ENCODE measurements at places on chromosomes 7 and 10.
A peak's percentile ranks its signal among the peaks of the same experiment; 100 is the strongest.

GRCh38 chr7:11212816-11213215 lies 239.1 kb downstream of the PHF14 start:
- no peak for DNase-seq

- peak; percentile 57 for DNase-seq
Measured at GRCh38 chr7:76155938-76156337, 45.8 kb upstream of the SRRM3 start.

GRCh38 chr7:2115760-2116447 lies 116.8 kb downstream of the MAD1L1 start:
- no peak for DNase-seq

- no peak for DNase-seq
Measured at GRCh38 chr7:16446508-16446907, 19.0 kb downstream of the SOSTDC1 start.

DNA sequence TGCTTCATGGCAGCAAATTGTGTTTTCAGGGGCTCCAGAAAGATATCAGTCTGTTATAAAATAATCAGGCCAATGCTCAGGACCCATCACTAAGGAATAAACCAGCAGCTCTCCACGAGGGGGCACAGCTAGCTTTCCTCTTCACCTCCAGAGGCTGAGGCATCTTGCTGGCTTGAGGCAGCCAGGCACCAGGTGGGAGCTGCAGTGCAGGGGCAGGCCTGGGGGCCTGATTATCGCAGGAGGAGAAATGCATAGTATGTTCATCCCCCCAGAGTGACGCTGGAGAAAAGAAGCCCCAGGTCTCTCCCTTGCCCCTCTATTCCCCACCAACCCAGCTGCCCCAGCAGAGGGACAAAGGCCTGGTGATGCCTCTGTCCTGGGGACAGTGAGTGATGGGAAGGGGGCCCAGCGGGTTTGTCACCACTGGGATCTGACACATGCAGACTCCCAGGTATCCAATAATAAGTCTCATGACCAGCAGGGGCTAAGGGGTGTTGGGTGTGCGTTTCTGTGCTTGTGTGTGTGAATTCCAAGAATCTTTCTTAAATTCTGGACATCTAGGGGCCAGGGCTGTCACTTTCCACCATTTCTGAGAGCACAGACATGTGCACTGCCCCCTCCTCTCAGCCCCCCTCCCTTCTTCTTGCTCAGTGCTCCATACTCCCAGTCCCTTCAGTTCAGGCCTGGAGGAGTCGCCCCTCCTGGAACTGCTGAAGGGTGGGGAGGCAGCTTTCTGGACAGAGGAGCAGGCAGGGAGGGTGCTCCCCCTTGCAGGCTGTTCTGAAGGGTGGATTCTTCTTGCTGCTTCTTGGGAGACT lies 128.1 kb upstream of the FAM20C start:
- peak; percentile 90 for DNase-seq

- no peak for DNase-seq
Measured at GRCh38 chr7:85564861-85565260, 378.0 kb upstream of the SEMA3D start.

- no peak for DNase-seq
Measured at GRCh38 chr7:142248-142941, 50.0 kb upstream of the FAM20C start.

DNA sequence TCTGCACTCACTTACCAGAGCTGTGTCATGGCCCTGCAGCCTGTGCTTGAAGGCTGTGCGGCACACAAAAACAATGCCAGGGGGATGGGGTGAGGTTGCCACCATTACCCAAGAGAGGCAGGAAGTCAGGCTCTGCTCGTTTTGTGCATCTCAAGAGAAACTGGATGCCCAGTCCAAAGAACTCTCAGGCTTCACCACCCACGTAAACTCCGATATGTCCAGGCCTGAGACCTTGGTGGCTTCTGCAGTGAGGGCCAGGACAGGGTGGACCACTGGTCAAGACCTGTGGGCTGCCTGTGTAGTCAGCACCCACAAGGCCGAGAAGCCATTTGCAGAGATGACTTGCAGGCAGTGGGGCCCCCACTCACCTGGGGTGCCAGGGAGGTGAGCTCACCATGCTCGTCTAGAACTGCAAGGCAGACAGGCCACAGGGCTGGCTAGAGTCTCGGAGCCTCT lies 54.7 kb upstream of the EBF3 start:
- no peak for DNase-seq

DNA sequence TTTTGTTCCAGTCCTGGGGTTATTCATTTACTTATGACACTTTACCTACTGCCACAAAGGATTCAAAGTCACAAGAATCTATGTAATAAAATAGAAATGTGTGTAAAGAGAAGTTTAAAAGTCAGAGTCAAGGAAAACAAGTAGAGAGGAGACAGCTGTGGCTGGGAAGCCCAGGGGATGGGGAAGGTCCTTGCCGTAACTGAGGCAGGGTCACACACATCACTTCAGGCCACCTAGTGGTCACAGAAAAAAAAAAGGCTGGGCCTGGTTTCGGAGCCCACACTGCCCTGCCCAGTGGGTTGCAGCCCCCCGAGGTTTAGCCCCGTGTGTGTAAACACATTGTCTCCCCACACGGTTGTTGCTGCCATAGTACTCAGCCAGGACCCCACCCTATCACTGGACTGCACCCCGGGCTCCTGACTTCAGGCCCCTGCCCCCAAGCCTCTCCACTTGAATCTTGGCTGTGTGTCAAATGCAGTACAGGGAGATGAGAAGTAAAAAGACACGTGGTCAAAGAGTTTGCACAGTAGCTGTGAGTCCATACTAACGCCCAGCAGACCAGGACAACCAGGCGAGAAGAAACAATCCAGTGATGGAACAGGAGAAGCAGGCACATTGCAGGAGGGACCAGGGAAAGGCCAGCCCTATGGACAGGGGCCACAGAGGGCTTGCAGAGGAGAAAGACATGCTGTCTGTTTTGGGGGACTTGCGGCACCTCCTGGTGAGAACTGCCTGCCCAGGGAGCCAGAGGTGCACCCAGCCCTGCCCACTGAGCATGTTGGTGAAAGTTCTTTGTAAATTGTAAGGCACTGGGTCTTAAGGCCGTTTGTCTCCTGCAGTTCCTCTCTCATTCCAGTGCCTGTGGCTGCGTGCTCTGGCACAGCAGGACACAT lies 91.4 kb upstream of the MACROH2A2 start:
- DNase-seq: no peak

GRCh38 chr10:79357180-79357579 lies 9.9 kb downstream of the PPIF start:
- no peak for DNase-seq

DNA sequence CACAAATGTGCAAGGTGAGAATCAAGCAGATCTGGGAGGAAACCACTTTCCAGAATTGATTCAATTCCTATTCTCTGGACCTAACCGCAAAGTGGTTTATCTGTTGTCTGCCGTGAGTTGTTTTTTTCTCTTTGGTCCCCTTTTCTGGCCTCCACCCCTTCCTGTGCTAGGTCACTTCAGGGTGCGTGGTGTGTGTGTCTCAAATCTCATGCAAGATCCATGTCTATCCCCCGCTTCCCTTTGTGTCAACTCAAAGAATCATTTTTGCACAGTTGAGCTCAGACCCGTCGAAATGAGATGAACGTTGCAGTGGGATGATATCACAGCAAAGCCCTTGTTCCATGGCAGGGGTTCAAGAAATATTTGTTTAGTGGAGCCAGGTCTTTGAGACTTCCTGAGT lies 184.5 kb downstream of the GATA3 start:
- DNase-seq: no peak

GRCh38 chr10:14625765-14626525 lies 148.8 kb downstream of the FAM107B start:
- DNase-seq: peak; percentile 11

- no peak for DNase-seq
Measured at GRCh38 chr7:150411606-150412005, 32.5 kb downstream of the ZNF775 start.

- peak; percentile 57 for DNase-seq
Measured at GRCh38 chr7:72504061-72504706, 92.0 kb upstream of the CALN1 start.

DNA sequence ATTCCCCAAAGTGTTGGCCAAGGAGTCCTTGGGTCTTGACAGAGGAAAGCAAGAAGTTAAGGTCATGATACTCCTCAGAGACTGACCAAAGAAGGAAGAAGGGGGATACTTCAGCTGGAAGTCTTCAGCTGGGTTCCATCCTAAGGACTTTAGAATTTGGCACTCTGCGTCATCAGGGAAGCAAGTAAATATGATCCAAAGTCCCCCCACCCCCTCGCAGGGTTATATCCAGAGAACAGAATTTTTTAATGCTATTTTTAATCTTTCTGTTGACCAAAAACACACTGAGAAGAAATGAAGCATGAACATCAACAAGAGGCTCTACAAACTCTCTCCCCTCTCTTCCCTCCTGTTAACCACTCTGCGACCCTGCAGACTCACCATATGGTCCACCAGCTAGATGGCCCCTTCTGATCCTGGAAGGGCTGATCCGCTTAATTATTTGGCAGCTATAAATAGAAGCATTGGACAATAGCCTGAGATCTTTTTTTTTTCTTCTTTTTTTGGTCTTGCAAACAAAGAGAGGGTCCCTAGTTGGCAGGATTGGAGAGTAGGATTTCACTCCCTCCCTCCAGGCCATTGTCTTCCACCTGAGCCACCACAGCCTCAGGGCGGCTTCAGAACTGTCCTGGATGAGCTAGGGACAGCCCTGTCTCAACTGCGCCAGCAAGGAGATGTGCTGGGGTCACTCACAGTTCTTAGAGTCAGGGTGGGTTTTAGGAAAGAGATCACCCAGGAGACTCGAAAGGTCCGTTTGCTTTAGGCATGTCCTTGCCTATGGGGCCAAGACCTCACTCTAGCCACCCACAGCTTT lies 196.0 kb downstream of the KCNMA1 start:
- peak; percentile 95 for DNase-seq

GRCh38 chr7:22907805-22908204 lies 85.2 kb upstream of the TOMM7 start:
- DNase-seq: no peak

- no peak for DNase-seq
Measured at GRCh38 chr7:151416112-151416940, 6.5 kb upstream of the WDR86 start.

- no peak for DNase-seq
Measured at GRCh38 chr7:10116511-10116910, 857.2 kb upstream of the PHF14 start.

- no peak for DNase-seq
Measured at GRCh38 chr10:32204606-32205005, 142.4 kb downstream of the EPC1 start.

DNA sequence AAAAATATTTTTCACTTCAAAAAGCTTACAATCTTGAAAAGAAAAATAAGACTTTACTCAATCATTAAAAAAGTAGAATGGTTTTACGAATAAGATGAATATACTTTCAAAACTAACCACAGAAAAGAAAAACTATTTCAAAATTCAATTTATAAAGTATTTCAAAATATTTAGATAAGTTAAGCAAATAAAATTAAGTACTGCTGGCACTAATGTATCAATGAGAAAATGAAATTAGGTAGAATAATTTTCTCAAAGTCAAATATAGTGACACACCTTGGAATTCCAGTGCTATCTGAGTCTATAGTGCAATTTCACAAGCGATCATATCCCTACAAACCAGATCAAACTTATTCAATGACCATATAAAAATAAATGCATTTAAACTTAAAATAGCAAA lies 109.8 kb upstream of the SEMA3A start:
- DNase-seq: no peak

DNA sequence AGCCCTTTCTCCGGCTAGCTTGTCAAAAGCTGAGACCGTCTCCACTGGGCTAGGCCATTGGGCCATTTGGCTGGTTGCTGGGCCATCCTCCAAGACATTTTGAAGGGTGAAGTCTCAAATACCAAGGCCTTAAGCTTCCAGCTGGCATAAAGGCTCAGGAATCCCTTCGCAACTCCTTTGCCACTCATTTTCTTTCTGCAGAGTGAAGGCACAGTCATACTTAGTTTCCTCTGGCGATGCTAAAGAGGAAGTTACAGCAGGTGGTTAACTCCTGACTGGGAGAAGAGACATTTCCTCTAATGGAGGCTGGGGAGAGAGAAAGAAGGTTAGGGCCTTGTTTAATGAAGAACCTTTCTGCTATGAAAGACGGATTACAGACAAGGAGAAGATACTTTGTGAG lies 4.8 kb upstream of the REPIN1 start:
- DNase-seq: no peak

DNA sequence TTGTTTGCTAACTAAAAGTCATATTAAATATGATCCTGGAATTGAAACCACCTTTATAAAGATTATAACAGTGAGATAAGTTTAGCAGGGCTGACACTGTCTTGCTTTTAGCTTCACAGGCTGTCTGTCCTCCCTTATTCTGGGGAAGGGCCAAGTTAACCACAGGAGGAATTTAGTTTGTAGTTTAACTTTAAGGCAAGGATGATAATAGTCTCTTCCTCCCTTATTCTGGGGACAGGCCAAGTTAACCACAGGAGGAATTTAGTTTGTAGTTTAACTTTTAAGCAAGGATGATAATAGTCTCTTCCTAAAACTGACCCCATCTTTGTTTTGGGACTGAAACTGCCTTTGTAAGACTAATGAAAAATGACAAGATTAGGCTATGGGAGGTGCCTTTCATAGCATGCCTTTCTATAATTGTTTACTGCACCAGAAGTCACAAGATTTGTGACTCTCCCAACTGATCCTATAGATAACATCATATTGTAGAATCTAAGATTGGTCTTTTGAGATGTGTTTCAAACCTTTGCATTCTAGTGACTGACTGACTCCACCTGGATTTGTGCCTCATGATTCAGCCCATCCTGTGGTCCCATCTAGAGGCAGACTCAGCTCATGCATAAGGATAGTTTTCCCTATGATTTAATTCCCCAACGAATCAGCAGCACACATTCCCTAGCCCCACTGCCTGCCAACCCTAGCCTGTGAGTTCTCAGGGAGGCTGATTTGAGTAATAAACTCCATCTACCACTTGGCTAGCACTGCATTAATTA lies 212.0 kb downstream of the MAGI2 start:
- DNase-seq: no peak

- peak; percentile 37 for DNase-seq
Measured at GRCh38 chr7:39733881-39734632, 110.7 kb downstream of the RALA start.

DNA sequence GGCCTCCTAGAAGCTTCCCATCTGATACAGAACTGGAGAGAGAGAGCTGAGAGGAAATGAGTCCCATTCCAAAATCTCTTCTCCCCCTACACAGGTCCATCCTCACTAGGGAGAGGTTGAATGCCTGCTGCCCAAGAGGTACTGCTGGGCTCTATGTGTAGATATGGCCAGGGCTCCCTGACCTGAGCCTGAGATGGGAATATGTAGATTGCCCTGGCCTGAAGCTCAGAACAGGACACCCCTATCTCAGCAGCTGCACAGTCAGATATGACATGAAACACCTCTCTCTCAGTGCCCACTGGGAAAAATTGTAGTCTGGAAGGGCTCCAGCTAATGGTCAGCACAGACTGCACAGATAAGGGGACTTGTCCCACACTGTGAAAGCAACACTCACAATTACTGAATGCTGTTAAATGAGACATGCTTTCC lies 3.1 kb upstream of the IFIT1B start:
- DNase-seq: no peak

Measured in NCI-H82 (cell line).